Anterior cingulate cortex (tissue), 58 donors: ENCODE measurements at places on chromosomes 5 and 9.

- no peak for DNase-seq
Observed at GRCh38 chr9:92141144-92142129, 26.2 kb upstream of the SPTLC1 start.

- DNase-seq, result no peak
Observed at GRCh38 chr5:59102437-59102836, 519.6 kb downstream of the RAB3C start.

- no peak for DNase-seq
Observed at GRCh38 chr5:36264202-36264760, 22.6 kb upstream of the NADK2 start.

DNA sequence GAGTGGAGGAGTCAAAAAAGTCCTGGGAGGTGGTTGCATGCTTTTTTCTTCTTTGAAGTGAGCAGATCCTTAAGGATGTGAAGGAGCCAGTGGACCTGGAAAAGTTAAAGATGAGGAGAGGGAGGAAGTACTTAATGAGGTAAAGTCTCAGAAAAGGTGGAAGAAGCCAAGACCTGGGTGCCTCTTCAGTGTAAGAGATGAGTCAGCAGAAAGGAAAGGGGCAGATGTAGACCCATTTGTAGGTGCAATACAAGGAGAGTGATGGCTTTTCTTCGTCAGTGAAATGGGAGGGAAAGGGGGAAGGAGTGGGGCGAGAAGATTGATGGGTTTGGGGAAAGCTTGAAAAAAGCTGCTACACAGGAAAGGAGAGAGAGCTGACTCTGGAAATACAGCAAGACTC lies 82.9 kb downstream of the ANGPTL2 start:
- DNase-seq, result no peak

DNA sequence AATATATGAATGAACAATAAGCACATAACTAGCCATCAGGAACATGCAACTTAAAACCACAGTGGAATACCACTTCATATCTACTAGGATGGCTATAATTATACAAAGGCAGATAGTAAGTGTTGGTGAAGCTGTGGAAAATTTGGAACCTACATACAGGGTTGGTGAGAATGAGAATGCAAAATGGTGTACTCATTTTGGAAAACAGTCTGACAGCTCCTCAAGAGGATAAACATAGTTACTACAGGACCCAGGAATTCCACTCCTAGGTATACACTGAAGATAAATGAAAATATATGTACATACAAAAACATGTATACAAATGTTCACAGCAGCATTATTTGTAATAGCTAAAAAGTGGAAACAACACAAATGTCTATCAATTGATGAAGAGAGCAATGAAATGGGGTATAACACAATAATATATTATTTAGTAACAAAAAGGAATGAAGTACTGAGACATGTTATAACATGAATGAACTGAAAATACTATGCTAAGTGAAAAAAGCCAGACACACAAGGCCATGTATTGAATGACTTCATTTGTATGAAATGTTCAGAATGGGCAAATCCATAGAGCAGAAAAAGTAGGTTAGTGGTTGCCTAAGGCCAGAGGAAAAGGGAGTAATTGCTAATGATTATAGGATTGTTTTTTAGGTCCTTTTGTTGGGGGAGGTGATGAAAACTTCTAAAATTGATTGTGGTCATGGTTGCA lies 31.2 kb upstream of the CDK5RAP2 start:
- no peak for DNase-seq

GRCh38 chr5:66511491-66511890 lies 84.7 kb upstream of the MAST4 start:
- no peak for DNase-seq

GRCh38 chr5:10153808-10154537 lies 95.7 kb downstream of the ATPSCKMT start:
- DNase-seq, result no peak

- no peak for DNase-seq
Observed at GRCh38 chr9:38337181-38337580, 55.3 kb upstream of the ALDH1B1 start.

GRCh38 chr5:138930371-138931097 lies 55.4 kb upstream of the LRRTM2 start:
- DNase-seq, result no peak

GRCh38 chr9:93081931-93082330 lies 14.1 kb upstream of the CARD19 start:
- DNase-seq, result no peak

DNA sequence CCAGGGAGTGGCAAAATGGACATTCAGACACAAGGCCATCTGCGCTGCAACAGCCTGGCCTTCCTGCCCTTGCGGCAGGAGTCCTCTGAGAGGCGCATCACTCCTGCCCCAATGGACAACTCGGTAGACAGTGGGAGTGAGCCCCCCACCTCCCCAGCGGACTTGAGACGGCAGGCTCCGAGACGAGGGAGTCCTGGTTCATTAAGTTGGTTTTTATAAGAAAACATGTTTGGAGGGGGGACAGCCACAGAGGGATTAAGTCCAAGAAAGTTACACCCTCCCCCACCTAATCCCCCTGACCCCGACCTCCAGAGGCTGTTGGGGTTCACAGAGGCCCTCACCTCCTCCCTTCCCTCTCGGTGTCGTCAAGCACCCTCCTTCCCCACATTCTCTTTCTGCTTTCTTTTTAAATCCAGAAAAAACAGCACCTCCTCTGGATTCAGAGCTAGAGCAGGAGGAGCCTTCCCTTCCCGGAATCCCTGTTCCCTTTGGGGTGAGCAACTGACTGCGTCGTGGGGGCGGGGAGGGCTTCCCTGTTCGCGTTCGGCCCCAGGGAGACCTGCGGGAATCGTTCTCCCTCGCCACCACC lies 1.8 kb upstream of the EGR1 start:
- DNase-seq, result no peak

DNA sequence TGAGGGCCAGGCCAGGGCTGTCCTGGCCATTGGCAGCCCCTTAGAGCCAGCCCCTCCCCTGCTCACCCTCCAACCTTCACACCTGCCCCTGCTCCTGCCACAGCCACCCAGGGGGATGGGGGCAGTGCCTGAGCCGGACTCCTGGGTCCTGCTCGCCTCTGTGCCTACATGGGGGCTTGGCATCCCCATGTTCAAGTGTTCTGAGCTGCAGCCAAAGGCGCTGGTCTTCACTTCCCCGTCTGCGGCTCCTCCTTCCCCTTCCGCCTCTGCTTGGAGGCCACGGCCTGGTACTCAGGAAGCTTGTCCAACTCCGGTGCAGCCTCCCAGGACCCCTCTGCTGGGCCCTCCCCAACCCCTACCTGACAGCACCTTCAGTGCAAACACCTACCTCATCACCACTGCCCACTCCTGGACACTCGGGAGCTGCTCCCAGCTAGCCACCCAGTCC lies 2.3 kb upstream of the DNLZ start:
- DNase-seq, result no peak

GRCh38 chr5:139951296-139951924 lies 91.7 kb downstream of the NRG2 start:
- DNase-seq, result no peak

- no peak for DNase-seq
Observed at GRCh38 chr5:32130865-32131264, 43.3 kb downstream of the GOLPH3 start.

DNA sequence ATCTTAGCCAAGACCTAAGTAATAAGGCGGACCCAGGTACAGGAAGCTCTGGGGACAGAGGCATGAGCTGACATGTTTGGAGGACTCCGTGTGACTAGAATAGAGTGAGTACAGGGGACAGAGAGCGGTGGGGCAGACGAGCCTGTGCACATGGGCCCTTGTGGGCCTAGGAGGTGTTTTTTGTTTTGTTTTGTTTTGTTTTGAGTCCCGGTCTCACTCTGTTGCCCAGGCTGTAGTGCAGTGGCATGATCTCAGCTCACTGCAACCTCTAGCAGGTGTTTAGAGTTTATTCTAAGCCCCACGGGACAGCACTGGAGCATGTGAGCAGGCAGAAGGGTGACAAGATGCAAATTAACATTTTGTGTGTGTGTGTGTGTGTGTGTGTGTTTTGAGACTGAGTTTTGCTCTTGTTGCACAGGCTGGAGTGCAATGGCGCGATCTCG lies 3.1 kb upstream of the EEIG1 start:
- no peak for DNase-seq

- no peak for DNase-seq
Observed at GRCh38 chr9:97744710-97745708, 47.9 kb upstream of the XPA start.

DNA sequence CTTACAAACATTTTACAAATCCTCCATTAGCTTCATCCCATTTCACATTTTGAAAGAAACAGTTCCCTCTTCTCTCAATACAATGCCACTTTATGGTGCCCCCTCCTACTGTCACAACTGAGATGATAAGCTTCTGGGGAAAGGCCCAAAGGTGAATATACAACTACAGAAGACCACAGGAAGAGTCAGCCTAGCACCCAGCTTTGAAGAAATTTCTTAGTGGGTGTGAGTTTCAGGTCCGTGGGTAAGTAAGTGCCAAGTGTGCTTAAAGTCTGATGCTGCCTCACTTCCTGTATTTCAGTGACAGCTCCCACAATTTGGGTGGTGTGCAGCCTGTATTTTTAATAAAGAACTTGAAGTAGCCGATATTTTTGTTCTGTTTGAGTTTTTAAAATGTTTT lies 68.1 kb downstream of the ARHGEF28 start:
- DNase-seq, result no peak

DNA sequence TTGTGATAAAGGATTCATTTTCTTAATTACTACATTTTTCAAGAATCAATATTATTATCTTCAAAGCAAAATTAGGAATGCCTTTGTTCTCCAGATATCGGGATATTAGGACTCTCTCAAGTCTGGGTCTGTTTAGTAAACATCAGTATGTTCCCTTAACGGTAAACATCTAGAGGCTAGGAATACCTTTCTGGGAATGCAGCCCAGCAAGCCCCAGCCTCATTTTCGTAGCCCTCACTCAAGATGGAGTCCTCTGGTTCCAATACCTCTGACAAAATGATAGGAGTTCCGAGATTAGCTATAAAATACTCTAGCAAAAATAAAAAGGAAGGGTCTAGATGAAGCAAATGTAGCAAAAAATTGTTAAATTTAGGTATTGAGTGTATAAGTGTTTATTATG lies 84.5 kb downstream of the TEX10 start:
- no peak for DNase-seq

- DNase-seq, result no peak
Observed at GRCh38 chr9:120481248-120481647, 98.7 kb downstream of the CDK5RAP2 start.

- DNase-seq, result no peak
Observed at GRCh38 chr5:38265546-38266179, 7.3 kb downstream of the EGFLAM start.

GRCh38 chr9:99808454-99808853 lies 13.2 kb upstream of the NR4A3 start:
- no peak for DNase-seq

- no peak for DNase-seq
Observed at GRCh38 chr5:179486596-179487051, 63.7 kb upstream of the RUFY1 start.

DNA sequence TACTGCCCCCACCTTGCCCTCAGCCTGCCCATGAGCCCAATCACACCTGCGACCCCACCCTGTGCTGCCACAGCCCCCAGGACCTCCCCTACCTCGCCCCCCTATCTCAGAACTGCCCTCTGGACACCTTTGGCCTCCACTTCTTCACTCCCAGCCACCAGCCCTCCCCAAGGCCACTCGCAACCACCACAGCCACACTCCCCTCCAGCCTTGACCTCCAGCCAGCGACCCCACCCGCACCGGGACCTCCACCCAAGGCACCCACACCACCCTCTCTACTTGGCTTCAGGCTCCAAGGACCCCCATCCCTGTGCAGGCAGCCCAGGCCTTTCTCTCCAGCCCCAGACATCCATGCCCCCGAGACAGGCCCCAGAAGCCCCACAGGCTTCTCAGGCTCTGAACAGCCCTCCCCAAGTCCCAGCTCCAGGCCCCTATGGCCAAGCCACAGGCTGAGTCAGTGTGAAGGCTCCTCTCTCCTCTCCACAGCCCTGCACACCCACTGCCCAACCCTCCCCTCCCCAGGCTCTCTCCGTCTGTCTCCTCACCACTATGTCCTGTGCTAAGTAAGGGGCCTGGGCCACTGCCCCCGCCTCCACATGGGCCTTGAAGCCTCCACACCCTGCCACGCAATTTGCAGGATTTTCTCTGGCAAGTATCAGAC lies 2.0 kb downstream of the AK1 start:
- DNase-seq, result no peak

- DNase-seq, result no peak
Observed at GRCh38 chr5:54517174-54517511, 416 bp upstream of the SNX18 start.

GRCh38 chr9:89649039-89649691 lies 44.4 kb downstream of the GADD45G start:
- no peak for DNase-seq

DNA sequence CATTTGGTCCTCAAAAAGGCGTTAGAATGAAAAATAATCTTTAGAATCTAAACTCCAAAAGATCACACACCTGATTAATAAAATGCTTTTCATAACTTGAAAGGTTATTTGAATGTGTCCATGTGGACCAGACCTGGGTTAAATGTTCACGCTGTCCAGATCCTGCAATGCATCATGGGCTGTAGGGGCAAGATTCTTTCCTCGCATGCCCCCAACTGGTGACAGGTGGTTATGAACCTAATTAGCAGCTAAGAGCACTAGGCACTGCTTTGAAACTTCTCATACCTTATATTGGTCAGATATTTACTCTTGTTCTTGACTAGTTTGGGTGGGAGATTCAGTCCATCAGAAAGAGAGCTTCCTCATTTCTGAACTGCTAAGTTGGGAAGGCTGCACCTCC lies 19.3 kb upstream of the PIP5K1B start:
- DNase-seq, result no peak

DNA sequence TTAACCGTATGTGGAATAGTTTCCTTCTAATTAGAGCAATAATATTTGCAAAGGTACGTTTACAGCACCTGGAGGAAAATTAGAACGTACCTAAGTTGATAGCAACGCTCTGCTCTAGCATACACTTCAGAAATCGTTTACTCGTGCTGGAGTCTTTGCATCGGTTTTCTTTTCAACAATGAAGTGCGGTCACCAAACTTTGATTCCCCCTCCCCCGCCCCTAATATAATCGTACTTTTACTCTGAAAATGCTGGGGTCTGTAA lies 506 bp downstream of the ADAMTS19 start:
- no peak for DNase-seq

- DNase-seq, result no peak
Observed at GRCh38 chr9:99998266-99998665, 91.8 kb downstream of the STX17 start.
